ENCODE measurements at places on chromosomes 3 and 15.

- no peak for DNase-seq
Observed at GRCh38 chr15:43930556-43930955, 103.8 kb downstream of the WDR76 start.

GRCh38 chr15:38885471-38885952 lies 320.9 kb upstream of the RASGRP1 start:
- no peak for DNase-seq

DNA sequence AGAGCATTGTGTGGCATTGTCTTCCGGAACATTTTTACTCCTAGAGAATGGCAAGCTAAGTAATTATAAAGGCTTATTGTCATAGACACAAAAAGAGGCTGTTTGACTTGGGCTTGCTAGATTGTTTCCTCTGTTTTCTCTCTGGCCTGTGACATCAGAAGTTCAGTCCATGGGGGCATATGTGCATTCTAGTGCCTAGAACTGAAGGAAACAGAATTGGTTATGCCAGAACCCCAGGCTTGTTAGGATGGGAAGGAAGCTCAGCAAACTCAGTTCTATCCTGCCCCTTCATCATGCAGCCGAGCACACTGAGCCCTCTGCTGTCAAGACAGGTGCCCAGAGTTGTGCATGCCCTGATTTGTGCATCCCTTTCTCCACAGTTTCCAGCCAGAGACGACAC lies 131.3 kb downstream of the PDE8A start:
- DNase-seq: no peak

DNA sequence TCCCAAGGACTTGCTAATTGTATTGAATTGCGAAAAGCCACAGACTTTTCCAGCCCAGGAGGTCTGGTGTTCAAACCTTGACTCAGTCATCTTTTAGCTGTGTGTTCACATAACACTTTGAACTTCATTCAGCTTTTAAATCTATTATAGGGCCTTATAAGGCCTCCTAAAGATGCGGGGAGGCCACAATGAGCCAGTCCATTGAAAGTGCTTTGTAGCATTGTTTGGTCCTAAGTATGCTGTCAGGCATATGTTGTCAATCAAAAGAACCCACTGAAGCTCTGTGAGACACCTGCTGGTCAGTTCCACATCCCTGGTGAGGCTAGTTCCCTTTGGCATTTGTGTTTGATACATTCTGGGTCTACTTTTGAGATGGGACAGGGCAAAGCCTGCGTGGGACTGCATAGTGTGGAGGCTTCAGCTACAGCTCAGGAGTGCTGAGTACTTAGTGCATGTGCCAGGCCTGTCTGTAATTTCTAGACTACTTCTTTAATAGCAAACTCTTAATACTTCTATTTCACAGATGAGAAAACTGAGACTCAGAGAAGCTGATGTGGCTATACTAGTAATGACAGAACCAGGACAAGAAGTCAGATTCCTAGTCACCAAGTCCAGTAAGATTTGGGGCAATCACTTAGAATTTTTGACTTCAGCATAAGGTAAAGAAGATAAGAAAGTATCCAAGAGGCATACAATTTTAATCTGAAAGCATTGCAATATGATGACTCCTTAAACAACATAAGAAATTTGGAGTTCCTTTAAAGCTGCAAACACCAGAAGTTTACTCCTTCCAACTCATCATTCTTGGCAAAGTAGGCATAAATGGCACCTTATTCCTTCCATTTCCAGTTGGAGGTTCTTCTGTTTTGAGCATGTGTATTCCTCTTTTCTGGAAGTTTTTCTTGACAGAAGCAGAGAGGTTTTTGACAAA lies 213.0 kb downstream of the PDCD6IP start:
- DNase-seq: no peak

DNA sequence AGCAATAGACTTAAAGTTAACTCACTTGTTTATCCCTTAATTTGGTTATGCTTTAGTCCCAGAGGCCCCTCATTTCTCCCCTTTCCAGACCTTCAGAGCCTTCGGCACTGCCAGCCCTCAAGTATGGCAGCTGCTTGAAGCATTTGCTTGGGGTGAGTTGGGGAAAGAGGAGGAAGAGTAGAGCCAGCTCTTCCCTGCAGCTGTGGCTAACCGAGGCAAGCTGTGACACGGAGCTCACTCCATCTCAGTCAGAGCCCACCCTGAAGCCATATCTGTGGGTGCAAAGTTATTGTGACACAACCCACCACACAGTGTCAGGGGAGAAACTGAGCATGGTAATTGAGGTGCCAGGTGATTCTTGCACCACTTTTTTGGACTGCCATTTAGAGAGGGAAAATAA lies 66.1 kb downstream of the FILIP1L start:
- DNase-seq: no peak

GRCh38 chr3:2458816-2459215 lies 360.1 kb downstream of the CNTN4 start:
- no peak for DNase-seq

GRCh38 chr15:69402816-69403215 lies 11.3 kb upstream of the KIF23 start:
- no peak for DNase-seq

DNA sequence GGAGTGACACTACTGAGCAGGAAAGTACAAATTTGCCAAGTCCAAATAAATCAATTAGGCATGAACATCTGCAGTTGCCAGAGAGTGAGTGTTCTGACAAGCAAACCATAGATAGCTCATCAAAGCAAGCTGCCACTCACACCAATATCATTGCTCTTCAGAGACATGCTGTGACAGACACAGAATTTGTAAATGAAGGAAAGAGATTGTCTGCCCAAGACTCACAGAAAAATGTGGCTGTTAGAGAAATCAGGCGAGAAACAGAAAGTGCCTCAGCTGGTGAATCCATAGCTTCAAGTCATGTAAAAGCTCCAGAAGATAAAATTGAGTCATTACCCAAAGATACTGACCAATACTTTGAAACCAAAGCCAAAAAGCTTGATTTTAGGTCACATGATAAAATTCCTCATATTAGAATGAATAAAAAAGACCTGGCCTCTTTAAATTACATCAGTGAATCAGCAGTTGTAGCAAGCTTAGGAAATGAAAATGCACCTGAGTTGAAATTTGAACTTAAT lies 50.8 kb downstream of the CRYBG3 start:
- no peak for DNase-seq

DNA sequence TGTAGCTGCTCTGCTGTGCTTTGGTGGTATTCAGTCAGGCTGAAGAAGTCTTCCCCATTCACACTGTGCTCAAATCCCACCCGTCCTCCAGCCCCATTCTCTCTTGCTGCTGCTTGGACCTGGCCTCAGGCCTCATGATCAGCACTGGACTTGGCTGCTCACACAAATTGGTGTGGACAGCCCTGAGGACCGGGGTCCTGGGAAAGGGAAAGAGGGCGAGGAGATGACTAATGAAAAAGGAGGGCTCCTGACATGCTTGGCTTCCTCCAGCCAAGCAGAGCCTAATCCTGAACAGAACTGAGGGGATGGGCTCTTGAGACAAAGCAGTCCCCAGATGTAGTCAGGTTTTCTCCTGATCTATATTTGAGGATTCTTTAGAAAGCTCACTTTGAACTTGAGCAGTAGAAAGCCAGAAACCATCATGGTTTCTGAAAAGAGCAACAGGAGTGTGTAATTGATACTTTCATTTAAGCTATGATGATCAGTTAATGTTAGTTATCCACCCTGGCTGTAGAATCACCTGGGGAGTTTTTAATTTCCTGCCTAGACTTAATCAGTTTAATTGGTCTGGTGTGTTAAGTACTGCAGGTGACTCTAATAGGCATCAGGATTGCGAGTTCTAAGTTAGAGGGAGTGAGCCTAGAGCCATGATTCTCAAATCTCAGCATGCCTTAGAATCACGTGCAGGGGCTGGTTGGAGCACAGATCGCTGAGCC lies 79.4 kb upstream of the THBS1 start:
- DNase-seq: no peak

DNA sequence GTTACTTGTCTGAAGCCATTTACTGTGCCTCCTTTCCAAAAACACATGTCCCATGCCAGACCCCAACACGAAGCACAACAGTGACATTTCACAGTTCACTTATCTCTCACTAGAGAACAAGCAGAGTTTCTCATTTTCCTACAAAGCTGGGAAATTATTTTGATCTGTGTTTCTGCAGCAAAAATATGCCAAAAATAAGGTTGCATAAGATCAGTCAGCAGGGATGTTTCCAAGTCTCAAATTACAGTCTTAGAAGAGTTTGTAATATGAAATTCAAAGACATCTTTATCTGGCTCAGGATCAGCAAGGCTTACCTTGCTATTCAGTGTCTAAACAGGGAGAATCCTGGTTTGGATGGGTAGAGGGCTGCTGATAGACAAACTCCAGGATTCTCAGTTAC lies 75.5 kb downstream of the GJD2 start:
- no peak for DNase-seq

DNA sequence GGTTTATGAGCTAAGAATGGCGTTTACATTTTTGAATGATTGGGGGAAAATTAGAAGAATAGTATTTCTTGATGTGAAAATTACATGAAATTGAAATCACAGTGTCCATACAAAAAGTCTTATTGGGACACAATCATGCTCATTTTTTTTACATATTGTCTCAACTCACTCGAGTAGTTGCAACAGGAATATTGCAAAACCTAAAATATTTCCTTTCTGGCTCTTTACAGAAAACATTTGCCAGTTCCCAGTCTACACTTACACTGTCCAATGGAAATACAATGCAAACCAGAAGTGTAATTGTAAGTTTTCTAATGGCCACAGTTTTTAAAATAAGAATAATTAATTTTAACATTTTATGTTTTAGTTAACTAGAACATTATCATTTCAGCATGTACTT lies 137.8 kb downstream of the SAMMSON start:
- no peak for DNase-seq

GRCh38 chr3:124846189-124846588 lies 41.0 kb downstream of the ITGB5 start:
- DNase-seq: no peak

- DNase-seq: no peak
Observed at GRCh38 chr3:170768334-170768801, 101.6 kb downstream of the RPL22L1 start.

DNA sequence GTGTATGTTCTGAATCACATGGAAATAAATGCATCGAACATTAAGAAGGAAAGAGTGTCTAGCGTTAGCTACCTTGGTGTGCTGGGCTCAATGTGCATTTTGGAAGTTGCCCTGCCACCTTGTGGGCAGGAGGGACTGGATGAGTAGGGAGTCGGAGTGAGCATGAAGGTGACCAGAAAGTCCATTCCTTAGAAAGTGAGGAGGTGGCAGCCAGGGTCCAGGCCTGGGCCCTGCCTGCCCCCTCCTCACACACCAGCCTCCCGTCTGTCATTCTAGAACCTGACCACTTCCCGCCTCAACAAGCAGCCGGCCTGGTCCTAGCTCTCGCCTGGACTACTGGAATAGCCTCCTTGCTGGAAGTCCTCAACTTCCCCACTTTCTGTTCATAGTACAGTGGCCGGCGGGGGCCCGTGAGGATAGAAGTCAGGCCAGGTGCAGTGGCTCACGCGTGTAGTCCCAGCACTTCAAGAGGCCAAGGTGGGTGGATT lies 10.2 kb upstream of the GATA2 start:
- DNase-seq: no peak

- DNase-seq: no peak
Observed at GRCh38 chr15:48021336-48022086, 99.3 kb upstream of the SLC24A5 start.

DNA sequence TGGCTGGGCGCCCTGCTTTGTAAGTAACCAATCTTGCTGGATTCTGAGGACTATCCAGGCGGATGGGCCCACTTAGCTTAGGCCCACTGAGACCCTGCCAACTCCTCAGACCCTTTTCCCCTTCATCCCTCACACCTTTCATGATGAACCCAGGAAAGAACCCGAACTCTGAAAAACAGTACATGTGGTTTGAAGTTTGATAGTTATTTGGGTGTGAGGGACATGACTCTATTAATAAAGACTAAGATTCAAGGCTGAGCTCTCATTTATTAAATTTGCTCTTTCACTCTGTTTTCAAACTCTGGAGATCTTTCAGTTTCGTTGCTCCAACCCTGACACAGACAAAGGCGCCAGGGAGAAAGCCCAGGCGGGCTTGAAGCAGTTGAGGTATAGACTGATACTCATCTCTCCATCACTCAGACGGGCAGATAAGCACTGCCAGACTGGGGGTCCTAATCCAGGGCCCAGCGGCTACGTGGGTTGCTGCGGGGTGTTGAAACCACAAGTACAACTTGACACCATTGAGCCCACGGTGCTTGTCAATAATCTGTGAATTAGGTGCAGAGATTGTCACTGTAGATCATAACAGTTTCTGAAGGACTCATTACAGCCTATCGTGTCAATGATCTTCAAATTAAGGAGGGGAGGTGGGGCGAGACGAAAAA lies 7.2 kb upstream of the SOX2 start:
- DNase-seq: no peak

DNA sequence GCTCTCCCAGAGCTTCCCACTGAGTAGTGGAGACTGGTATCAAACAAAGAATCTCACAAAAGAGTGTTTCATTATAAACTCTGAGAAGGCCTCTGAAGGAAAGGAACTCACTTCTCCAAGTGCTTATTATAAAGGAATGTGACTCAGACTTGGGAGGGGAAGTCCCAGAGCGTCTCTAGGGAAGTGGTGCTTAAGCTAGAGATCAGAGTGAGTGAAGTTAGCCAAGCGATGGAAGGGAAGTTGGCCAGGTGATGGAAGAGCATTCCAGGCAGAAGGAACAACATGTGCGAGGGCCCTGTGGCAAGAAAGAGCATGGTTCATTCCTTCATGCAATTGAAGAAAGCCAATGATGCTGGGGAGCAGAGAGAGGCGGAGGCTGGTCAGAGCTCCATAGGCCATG lies 2.3 kb downstream of the XYLB start:
- no peak for DNase-seq

GRCh38 chr3:9715764-9716437 lies 12.3 kb downstream of the CPNE9 start:
- DNase-seq: no peak

- no peak for DNase-seq
Observed at GRCh38 chr15:61841466-61841865, 218.8 kb downstream of the VPS13C start.

- no peak for DNase-seq
Observed at GRCh38 chr3:171967932-171968678, 71.3 kb upstream of the FNDC3B start.

- DNase-seq: no peak
Observed at GRCh38 chr3:12985148-12985547, 88.1 kb downstream of the IQSEC1 start.

GRCh38 chr3:150797155-150797554 lies 34.2 kb upstream of the SIAH2 start:
- no peak for DNase-seq

Data from stimulated activated naive CD4-positive, alpha-beta T cell (primary cell).